ENCODE measurements at places on chromosomes 5 and 9.

DNA sequence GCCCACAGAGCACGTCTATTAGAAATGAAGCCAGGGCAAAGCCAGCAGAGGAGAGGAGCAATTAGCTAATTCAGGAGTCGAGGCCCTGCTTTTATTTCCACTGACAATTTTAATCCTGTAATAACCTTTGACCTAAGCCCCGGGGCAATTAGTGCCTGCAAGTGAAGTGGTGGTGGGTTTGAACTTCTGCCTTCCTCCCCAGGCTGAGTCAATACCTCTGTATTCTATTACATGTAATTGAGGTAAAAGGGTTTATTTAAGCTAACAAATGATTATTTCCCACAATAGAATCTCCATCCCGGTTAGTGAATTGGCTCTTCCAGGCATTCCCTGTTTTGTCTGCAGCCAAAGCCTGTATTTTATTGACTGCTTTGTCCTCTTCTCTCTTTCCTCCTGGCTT, 49.9 kb downstream of the FGF18 start:
- DNase-seq, result no peak

- DNase-seq, result no peak
Observed at GRCh38 chr9:122159925-122160246, 178 bp downstream of the MORN5 start.

DNA sequence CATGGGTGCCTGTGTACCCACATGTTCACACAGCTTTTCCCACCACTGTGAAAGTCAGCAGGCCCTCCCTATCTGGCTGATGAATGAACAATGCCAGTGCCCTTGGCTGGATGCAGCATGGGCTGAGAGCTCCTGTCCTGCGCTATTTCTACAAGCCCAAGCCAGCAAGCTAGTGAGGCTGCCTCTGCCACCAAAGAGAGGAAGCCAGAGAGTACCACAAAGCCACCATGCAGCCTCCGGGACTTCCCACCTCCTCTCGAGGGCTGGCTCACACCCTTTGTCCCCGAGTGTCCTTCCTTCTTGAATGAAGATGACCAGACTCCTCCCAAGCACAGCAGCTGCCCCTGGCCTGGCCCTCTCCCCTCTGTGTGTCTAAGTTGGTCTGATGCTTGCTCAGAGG, 76.5 kb downstream of the SH3PXD2B start:
- no peak for DNase-seq

DNA sequence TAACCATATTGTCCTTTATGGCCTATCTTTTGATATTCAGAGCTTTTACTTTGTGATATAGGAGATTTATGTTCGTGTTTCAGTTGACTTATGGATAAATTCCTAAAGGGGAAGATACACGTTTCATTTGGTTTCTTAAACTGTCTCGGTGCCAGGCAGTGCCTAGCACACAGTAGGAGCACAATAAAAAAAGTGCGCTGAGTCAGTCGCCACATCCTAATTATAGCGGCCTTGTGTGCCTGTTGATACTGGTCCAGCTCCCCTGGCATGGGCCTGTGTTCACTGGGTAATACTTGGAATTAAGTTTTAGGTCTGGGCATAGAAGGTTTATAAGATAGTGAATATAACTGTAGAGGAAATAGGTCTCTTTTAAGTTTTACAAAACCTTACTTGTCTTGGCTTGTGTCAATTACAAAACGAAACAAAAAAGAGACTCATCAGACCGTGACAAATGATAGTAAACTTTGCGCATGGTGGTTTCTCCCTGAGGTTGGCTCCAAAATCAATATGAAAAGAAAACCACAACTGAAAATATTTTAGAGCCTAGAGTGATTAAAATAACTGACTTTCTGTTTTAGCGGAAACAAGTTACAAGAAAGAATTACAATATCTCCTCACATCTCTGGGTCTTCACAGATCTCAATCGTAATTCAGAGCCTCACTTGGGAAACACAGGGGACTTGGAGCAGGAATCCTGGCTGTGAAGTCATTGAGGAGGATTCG, 84.8 kb downstream of the MVB12B start:
- no peak for DNase-seq

DNA sequence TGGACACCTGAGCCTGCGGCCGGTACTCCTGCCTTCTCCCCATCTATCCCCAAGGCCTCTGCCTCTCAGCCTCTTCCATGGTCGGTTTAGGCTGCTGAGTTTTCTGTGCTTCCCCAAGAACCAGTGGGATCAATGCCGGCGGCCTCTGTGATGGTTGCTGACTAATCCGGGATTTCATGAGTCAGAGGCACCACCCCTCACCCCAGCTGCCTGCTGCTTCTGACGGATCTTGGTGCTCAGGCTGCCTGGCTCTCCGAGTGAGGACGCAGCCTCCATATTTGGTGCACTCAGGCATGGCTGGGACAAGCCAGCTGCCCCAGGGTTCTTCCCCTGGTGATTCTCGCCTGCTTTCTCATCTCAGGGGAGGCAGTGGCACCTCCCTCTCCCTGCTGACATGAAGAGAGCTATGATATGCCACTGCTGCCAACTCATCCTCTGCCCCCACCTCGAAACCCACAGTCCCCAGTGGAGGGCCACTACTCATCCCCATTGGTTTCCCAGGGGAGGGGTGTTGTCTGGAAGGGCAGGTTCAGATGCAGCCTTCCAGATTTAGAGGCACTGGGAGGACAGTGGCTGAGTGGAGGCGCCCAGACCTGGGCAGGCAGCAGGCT, 3.3 kb upstream of the MAN1B1 start:
- peak; percentile 94 for DNase-seq

DNA sequence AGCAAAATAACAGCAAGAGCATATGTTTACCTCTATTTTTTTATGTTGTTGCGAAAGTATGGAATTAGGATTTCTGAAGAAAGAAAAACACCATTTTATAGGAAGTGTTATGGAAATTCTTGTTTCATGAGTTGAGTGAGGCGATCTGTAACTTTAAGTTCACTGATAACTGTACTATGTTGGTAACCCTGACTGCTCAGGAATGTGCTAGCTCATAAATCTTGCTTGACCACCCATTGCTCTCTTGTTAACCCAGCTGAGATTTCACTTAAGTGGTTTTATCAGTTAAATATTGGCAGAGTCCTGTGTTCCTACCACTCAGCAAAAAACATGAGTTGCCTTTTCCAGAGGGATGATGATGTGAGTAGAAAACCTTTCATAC, 91.1 kb upstream of the STARD4 start:
- DNase-seq, result no peak

DNA sequence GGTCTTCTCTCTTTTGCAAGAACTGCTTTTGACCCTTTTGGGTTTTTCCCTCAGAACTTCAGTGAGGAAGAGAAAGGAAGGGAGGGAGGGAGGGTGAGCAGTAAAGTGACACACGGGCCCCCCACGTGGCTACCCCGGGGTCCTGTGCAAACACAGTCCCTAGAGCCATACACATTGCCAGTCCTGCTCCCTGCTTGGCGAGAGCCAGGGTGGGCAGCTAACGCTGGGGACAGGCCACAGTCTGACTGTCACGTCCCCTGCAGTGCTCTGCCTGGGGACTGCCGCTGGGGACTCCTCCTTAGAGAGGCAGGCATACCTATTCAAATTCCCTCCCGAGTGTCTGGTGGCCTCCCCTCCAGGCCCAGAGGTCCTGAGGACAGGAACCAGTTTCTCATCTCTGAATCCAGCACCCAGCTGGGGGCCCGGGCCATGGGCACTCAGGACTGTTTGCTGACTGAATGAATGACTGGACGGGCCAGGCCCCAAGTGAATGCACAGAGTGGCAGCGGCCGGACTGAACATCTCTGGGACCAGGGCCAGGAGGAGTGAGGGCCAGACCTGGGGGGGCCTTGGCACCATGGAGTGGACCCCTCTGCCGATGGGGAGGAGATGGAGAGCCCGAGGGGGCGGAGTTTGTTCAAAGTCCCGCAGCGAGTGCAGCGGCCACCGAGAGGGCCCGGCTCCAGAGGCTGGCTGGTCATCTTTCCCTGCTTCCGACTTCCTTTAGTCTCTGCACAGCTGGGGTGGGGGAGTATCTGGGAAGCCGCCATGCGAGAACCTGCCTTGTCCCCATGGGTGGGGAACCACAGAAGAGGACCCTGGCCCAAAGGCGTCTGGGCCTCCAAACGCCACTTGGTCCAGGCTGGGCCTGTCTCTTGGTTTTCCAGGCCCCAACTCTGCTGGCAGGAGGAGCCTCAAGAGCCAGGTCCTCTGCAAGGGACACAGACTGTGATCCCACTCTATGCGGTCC, 5.8 kb downstream of the CCDC187 start:
- no peak for DNase-seq

DNA sequence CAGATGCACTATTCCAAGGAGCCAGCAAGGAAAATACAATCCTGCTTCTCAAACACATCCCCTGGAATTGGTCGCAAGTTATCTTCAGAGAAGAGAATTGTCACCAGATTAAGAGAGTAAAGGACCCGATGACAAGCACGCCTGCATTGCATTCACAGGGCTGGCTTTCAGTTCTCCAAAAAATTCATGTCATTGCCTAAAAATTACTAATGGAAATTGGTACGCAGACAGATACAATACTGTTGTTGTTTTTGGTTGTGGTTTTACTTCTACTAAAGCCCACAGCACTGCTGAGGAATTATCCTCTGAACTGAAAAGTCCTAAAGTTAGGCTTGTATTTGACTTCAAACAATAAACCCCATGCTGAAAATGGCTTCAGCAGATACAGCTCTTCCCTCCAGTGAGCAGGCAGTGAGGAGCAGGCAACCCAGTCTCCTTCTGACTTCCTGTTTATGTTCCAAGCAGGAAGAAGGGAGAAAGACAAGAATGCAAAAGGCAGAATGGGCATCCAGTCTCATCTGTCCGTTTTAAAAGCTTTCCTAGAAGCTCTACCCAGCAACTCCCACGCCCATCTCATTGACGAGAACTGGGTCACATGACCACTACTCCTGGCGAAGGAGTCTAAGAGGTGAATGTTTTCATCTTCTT, 80.6 kb upstream of the ZNF366 start:
- no peak for DNase-seq

GRCh38 chr5:145787507-145787906, 47.6 kb downstream of the PRELID2 start:
- DNase-seq, result no peak

GRCh38 chr9:84500826-84501225, 160.3 kb upstream of the SLC28A3 start:
- DNase-seq, result no peak

DNA sequence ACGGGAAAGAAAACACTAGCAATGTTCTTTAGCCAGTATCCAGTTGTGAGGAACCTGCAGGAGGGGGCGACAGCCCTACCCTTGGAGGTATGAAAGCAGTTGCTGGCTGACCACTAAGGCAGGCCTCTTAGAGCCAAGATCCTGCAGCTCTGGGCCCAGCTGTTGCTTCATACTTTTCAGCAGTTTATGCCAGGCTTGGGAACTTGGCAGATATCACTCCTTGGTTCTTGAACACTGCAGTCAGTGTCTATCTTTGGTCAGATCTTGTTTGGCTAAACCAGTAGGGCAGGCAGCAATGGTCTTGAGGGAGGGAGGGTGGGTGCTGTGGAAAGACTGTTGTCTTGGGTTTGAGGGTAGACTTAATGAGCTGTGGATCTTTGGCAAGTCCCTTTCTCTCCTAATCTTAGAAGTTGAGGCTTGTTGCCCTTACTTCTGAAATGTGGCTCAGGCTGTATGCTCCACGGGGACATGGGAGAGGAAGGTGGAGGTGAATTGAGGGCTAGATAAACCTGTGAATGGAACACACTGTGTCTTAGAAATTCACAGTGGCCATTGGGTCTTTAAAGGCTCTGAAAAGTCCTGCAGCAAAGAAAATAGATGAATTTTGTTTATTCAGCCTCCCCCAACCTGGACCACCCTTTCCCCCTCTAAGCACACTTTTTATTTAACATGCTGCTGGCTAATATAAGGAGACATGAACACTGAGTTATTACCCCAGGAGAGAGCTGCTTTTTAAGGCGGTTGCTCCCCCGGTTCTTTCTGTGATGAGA, 37.5 kb downstream of the ZNF618 start:
- no peak for DNase-seq

- no peak for DNase-seq
Observed at GRCh38 chr5:161757223-161757622, 71.7 kb downstream of the GABRA6 start.

DNA sequence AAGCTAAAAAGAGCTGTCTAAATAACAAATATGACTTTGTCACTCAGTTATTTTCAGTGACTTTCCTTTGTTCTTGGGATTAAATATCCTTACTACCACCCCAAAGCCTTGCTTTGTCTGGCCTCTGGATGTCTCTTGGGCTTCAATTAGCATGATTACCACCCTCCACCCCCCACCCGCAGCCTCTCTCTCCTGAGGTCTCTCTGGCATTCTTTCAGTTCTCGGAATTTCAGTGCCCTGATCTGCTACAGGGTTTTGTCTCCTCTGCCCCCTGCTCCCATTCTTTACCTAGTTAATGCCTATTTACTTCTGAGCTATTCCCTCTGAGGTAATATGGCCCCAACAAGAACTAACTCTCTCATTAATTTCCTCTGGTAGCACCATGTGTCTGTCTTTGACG, 376.4 kb downstream of the DEPDC1B start:
- DNase-seq, result no peak

DNA sequence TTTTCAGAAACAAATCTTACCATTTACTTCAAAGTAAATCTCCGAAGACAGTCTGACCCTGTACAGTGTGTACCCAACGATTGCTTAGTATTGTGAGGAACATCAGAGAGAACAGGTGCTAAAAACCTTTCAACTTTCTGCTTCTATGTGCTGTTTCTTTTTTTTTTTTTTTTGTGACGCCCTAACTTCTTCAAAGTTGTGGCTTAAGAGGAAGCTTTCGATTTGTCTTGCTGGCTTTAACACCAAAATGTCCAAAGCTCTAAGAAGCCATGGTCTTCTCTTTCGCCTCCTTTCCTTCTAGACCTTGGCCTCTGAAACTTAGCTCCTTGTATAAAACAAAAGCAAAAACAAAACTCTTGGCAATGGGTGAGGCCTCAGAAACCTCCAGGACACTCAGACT, 1.2 kb downstream of the TNFSF8 start:
- no peak for DNase-seq

DNA sequence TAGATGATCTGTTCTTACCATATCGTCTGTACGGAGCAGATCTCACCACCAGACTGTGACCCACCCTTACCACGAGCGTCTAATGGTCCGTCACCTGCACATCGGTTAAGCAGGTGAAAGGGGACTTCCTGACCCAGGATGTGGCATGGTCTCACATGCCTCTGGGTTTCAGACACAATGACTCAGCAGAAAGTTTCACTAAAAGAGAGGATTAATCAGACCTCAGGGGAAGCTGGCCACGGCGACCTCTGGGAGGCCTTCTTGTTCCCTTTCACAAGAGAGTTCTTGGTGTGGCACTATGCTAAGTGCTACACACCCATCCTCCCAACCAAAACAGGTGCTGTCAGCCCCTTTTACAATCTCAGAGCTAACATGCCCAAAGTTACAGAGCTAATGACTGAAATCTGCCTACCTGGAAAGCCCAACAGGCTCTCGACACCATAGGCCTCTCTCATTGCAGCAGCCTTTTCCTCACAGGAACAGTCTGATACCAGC, 41.6 kb downstream of the ADAMTS12 start:
- DNase-seq, result no peak

GRCh38 chr5:1831677-1832313, 30.6 kb downstream of the NDUFS6 start:
- no peak for DNase-seq

Data from lower leg skin (tissue), 4 donors.